Stimulated activated CD4-positive, alpha-beta T cell treated with anti-CD3 and anti-CD28 coated beads, Interleukin-2, amount 100 ng/mL, for 4 hours (primary cell): ENCODE measurements at places on chromosomes 3 and 15.

DNA sequence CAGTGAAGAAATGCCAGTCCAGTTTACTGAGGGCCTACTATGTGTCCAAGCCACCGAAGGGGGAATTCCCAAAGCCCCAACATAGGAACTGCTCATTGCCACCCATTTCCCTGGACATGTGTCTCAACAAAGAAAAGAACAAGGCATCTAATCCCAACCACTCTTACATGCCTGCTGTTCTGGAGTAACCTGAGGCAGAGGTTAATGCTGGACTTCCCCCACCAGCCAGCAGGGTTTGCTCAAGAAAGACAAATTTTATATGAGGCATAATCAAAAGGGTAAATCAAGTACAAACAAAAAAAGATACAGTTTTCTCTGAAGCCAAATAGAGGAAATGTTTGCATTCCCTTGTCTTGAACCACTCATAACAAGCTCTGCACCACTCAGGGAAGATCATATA lies 4.1 kb downstream of the ADCY5 start:
- DNase-seq: no peak

DNA sequence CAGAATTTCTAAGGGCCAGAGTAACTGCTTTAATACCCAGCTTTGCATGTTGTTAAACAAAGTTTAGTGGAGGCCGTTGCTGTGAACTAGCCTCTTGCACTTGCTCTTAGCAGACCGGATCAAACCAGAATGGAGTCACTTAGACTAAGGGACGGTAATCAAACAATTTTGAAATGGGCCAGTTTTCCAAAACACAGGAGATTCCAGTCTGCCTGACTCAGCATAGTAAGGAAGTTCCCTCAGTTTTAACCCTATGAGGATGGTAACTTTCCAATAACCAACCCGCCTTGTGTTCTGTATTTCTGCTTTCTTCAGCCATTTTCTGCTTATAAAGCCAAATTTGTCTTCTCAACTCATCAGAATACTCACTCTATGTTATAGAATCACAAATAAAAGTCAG lies 77.2 kb upstream of the WDR72 start:
- no peak for DNase-seq

DNA sequence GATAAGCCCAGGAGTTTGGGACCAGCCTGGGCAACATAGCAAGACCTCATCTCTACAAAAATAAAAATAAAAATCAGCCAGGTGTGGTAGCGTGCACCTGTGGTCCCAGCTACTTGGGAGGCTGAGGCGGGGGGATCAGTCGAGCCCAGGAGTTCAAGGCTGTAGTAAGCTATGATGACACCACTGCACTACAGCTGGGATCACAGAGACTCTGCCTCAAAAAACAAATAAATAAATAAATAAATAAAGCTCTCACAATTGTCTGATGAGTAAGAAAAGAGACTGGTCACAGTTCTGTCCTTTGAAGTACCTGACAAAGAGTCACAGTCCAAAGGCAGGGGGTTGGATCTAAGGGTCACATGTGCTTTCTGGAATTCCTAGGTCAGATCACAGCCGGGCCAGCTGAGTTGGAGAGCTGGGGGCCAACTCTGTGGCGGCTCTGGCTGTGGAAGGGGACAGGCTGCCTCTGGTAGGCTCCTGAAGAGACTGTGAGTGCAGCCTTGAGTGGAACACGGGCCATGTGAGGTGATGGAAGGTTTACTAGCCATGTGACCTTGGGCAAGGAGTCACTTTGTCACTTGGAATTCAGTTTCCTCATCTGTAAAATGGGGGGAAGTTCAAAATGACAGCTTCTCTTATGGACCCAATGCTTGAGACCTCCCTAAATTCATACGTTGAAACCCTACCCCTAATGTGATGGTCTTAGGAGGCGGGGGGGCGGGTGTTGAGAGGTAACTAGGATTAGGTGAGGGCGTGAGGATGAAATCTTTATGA lies 47.2 kb downstream of the WHAMM start:
- DNase-seq: no peak

GRCh38 chr15:82532991-82533481 lies 7.2 kb downstream of the RPS17 start:
- DNase-seq: no peak

- DNase-seq: no peak
Measured at GRCh38 chr3:101632586-101632985, 44.3 kb downstream of the ZBTB11 start.
